Type B pancreatic cell (in vitro differentiated cells): ENCODE measurements at places on chromosomes 6 and 20.

DNA sequence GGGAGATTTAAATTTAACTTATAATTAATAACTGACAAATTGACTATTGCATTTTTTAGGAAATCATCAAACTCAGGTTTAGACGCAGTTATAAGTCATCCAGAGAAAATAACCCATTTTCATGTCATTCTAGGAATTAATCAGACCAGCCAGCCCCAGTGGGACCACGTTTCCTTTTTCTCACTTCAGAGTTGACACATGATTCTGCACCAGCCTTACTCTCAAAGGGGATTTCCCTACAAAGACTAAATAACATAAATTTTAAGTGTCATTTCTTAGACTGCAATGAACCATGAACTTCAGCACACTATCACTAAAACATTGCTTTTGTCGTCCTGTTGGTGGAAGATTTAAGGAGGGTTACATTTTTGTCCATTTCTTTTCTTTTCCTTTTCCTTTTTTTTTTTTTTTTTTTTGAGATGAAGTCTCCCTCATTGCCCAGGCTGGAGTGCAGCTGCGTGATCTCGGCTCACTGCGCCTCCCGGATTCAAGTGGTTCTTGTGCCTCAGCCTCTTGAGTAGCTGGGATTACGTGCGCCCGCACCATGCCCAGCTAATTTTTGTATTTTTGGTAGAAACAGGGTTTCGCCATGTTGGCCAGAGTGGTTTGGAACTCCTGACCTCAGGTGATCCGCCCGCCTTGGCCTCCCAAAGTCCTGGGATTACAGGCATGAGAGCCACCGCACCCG lies 3.6 kb downstream of the IPCEF1 start:
- H3K27ac ChIP-seq: no peak overlapping the region
- H3K4me3 ChIP-seq: no peak overlapping the region
- H3K27me3 ChIP-seq: no peaks in the 10 kb centered on the region

- no peaks in the 10 kb centered on the region for H3K4me1 ChIP-seq
- H3K27ac ChIP-seq: no peak overlapping the region
- DNase-seq: no peak
- no peak overlapping the region for H3K4me3 ChIP-seq
- H3K27me3 ChIP-seq: peaks cover 3% of the 10 kb centered on the region
- peaks cover 4% of the 10 kb centered on the region for H3K36me3 ChIP-seq
Measured at GRCh38 chr20:19231359-19232035, 19.1 kb downstream of the SLC24A3 start.

- H3K4me1 ChIP-seq: peaks cover 22% of the 10 kb centered on the region
- H3K36me3 ChIP-seq: no peaks in the 10 kb centered on the region
- peak overlapping the region; percentile 74 for H3K27ac ChIP-seq
Measured at GRCh38 chr6:87789198-87789899, 87.3 kb upstream of the AKIRIN2 start.

GRCh38 chr6:161890832-161891297 lies 617.0 kb upstream of the AGPAT4 start:
- no peak for DNase-seq
- no peaks in the 10 kb centered on the region for H3K36me3 ChIP-seq
- peaks cover 12% of the 10 kb centered on the region for H3K27me3 ChIP-seq
- H3K27ac ChIP-seq: no peak overlapping the region
- H3K4me3 ChIP-seq: no peak overlapping the region

DNA sequence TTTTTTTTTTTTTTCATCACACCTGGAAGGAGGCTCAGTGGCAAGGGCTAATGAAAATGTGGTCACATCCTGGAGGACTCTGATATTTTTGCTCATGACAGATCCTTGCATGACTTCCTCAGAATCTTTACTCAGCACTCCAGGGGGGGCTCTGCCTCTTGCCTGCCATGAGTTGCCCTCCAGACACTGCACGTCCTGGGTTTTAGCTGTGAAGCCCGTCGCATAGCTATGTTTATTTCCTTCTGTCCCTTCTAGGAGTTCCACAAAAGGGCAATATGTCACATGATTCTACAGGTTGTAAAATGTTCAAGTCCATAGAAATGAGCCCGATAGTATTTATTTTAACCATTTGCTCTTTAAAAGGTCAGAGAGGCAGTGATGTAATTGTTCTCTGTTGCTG lies 18.2 kb downstream of the MAS1 start:
- no peak overlapping the region for H3K4me3 ChIP-seq
- H3K36me3 ChIP-seq: no peaks in the 10 kb centered on the region
- H3K4me1 ChIP-seq: no peaks in the 10 kb centered on the region
- no peak for DNase-seq
- no peak overlapping the region for H3K27ac ChIP-seq

DNA sequence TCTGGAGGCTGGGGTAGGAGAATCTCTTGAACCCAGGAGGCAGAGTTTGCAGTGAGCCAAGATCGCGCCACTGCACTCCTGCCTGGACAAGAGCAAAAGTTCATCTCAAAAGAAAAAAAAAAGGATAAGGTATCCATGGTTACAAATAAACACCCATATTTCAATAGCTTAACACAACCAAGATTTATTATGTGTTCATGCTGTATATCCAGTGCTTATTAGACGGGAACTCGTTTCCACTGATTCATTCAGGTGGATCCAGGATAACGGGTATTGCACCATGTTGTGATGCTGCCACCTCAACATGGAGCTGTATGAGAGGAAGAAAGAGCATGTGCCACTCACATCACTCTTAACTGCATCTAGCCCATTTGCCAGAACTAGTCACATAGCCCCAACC lies 69.1 kb upstream of the HIVEP1 start:
- no peaks in the 10 kb centered on the region for H3K36me3 ChIP-seq
- no peak overlapping the region for H3K27ac ChIP-seq
- no peak for DNase-seq
- no peak overlapping the region for H3K4me3 ChIP-seq
